ENCODE measurements at places on chromosomes 4 and X.

DNA sequence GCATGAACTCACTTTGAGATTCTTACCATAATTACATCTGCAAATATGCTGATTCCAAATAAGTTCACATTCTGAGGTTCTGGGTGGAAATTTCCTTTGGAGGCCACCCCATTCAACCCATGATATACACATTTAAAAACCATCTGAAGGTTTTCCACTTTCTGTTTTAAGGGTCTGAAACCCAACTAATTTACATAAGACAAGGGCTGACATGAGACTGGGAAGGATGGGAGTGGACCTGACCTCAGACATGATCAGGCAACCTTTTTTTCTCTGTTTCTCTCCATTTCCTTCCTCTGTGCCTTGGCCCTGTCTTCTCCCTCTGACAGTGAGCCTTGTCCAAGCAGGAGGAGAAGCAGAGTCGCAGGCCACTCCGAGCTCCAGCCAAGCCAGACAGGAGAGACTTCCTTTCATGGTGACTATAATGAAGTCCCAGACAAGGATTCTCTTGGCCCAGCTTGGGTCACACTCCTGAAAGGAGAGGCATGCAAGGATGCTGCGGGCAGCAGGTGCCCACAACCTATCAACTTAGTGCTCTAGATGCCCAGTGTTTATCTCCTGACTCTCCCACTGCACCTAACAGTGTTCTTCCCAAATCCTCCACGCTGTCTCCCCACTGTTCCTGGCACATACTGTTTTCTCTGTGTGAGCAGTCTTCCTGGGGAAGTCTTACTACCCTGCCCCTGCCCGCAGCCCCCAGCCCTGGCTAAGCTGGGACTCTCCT, 39.9 kb downstream of the MSX1 start:
- no peak for DNase-seq

DNA sequence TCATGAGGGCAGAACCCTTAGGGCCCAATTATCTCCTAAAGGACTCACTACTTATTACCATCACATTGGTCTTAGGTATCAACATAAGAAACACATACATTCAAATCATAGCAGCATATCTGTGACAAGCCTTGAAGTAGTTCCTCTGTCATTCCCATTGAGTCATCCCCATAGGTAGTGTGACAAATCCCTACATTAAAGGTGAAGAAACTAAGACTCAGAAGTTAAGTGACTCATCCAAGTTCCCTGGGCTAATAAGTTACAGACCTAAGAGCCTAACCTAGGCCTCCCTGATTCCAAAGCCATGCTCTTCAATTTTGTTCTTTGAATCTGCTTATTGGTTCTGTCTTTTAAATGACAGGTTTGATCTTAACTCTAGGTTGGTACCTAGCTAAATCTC, 58.2 kb downstream of the CD38 start:
- DNase-seq = no peak

GRCh38 chrX:6813836-6814370, 279.0 kb upstream of the VCX3A start:
- DNase-seq = no peak

GRCh38 chr4:153799694-153800074, 10.8 kb upstream of the SFRP2 start:
- no peak for DNase-seq

DNA sequence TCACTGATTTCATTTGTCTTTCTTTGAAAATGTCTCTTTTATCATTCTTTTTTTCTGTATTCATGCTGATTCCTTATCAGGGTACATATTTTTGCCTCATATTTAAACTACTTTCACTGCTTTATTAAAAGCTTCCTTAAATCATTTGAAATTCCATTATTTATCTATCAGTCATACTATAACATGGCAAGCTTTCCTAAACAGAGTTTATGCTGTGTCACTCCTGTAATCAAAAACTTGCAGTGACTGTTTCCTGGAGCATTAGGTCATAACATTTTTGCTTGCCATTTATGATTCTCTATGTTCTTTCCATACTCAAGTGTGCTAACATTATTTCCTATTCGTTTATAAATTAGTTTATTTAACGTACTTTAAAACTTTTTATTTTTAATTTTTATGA, 203.7 kb downstream of the BMPR1B start:
- no peak for DNase-seq

DNA sequence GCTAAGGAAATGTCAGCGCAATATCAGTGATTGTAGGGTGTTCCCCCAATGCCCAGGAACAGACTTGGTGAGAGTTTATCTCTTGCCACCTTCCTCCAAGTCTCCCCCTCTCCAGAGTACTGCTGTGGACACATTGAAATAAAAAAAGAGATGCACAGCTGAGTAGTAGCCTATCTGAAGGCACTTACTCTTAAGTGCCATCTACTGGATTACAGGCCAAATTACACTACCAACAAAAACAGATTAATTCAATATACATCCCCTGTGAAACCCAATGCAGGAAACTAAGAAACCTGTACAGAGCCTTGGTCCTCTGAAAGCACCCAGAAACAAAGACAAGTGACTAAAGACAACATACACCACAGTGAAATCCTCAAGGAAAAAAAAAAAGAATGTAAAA, 460.3 kb downstream of the ZIC3 start:
- DNase-seq = no peak

DNA sequence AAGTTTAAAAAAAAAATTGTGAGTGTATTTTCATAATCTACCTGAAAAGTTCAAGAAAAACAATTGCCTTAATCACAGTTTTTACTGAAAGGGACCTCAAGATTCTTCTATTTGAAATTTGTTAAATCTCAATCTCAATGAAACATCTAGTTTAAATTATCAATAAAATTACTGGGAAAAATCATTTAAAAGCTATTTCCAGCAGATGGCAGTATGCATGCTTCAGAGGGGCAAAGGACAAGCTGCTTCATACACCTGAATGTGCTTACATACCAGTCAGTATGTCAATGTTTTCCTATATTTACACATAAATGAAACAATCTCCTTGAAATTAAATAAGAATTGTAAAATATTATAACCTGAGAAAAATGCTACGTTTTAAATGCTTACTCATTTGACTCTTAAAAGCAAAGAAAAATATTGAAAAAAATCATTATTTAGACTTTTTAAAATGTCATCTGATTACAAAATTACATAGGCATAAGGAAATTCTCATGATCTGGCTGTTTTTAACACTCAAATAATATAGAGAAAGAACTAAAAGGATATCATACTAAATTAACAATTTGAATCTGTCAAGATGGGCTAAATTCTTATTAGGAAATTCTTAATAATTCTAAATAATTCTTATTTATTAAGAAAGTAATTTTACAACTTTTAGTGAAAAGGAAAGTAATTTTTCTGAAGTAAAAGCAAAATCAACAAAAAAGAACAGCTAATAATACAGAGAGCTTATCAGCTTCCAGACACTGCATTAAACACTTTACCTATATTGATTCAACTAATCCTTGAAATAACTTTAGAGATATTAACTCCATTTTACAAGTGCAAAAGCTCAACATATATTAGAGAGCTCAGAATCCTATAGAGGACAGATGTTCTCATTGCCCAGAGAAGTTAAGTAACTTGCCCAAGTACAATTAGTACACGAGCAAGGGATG, 242.1 kb downstream of the ADAMTS3 start:
- DNase-seq = no peak

- no peak for DNase-seq
These were observed 35.7 kb upstream of the BMP15 start for GRCh38 chrX:50874876-50875275.

GRCh38 chrX:28997706-28998463, 410.6 kb downstream of the IL1RAPL1 start:
- DNase-seq = no peak

DNA sequence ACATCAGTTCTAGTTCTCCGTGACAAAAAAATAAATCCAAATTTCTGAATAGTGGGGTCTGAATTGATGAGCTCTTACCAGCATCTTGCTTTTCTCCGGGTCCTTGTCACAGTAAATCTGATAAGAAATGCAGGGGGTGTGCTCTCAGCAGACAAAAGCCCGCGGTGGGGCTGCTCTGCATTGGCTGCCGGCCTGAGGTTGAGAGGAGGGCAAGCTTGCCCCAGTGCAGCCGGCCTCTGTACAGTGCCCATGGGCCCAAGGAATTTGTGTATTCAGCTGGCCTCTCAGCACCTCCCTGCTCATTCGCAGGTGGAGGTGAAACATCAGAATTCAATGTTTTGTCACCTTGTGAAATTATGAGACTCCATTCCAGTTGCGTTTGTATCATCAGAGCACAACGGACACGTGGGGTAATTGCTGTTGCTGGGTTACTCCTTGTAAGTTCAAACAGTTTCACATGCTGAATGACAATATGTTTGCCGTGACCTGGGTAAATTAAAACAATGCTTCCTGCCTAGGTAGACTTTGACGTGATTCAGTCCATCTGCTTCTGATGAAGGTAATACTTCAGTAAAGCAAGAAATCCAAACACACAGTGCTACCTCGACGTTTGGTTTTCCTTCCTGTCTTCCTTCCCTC, 596.4 kb downstream of the MID1IP1 start:
- DNase-seq = no peak

- no peak for DNase-seq
These were observed at the start of gene ANKRD37 for GRCh38 chr4:185396724-185397385. ANKRD37 (plus strand) TSS chr4:185396841; CDS start chr4:185396924, 83 bp downstream.

DNA sequence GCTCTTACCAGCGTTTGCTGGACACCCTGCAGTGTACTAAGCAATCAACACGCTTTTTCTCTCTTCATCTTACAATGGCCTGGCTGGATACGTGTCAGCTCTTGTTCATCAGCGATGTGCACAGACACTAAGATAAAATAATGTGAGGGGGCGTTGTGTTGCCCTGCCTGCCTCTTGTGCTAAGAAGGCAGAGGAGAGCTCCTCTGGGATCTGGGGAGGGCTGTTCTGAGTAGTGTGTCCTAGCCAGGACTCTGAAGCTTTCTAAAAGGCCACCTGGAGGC, 49.7 kb downstream of the NELFA start:
- no peak for DNase-seq

GRCh38 chr4:160202802-160203201, 1099.9 kb downstream of the RAPGEF2 start:
- no peak for DNase-seq

DNA sequence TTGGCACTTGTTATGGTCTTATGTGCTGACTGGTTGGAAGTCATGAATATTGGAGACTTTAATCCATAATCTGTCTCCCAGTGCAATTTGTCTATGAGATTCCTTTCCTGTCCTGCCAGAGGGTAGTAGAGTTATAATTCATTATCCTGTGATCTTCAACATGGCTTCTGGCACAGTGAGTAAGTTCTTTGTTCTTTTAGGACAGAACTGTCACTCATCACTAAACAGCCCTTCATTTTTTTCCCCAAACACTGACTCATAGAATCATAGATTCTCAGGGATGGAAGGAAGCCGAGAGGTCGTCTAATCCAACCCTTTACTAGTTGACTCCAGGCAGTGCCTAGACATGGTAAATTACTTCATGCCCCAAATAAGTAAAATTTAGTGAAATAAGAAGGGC, 78.4 kb downstream of the LUZP4 start:
- DNase-seq = no peak

GRCh38 chr4:42678512-42678911, 21.6 kb upstream of the ATP8A1 start:
- no peak for DNase-seq

- no peak for DNase-seq
These were observed 6.0 kb downstream of the P2RY4 start for GRCh38 chrX:70254063-70254400.

DNA sequence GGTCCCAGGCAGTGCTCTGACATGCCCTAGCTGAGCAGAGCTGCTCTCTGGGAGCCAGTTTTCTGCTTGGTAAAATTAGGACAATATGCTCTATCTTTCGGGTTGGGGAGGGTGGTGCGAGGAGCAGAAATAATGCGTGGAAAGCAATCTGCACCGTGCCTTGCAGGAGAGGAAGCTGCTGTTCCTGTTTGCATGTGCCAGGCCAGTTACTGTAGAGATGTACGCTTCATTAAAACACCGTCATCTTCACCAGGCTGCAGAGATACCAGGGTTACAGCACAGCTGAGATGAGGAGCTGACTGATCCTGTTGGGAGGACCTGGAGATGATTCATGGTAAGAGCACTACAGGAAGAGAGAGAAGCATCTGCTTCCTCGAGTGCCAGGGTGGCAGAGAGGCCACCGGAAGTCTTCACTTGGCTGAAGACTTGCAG, 29.5 kb upstream of the IRF2 start:
- DNase-seq = peak; percentile 99

- no peak for DNase-seq
These were observed 13.8 kb downstream of the CCDC22 start for GRCh38 chrX:49249071-49249470.

- DNase-seq = no peak
These were observed 170.1 kb upstream of the ATOH1 start for GRCh38 chr4:93658443-93658842.

- no peak for DNase-seq
These were observed 19.1 kb downstream of the HAUS3 start for GRCh38 chr4:2222838-2223237.

- DNase-seq = no peak
These were observed 106.0 kb downstream of the IQCM start for GRCh38 chr4:149709640-149710039.

- DNase-seq = no peak
These were observed 32.9 kb downstream of the LUZP4 start for GRCh38 chrX:115322375-115322774.

- no peak for DNase-seq
These were observed 53.6 kb downstream of the SLC7A11 start for GRCh38 chr4:138188406-138189084.

- no peak for DNase-seq
These were observed 362.0 kb downstream of the CBLL2 start for GRCh38 chrX:22634751-22635150.

DNA sequence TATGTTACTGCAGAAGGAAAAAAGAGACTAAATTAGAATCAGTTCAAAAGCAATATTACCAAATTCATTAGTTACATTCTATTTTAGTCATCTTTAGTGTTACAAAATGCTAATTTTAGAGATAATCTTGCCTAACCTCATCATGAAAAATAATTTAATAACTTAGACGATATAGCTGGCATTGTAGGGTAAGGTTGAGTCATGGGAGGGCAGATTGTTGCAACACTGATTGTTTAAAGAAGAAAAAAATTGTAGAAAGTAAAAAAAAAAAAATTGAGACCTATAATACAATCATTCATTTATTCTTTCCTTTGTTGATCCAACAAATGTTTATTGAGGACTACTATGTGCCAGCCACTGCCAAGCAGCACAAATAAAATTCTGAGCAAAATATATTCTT, 330.9 kb downstream of the GBA3 start:
- no peak for DNase-seq

- no peak for DNase-seq
These were observed 103.4 kb upstream of the PAK3 start for GRCh38 chrX:110992611-110993010.
